ENCODE measurements at places on chromosomes 12 and 14.

DNA sequence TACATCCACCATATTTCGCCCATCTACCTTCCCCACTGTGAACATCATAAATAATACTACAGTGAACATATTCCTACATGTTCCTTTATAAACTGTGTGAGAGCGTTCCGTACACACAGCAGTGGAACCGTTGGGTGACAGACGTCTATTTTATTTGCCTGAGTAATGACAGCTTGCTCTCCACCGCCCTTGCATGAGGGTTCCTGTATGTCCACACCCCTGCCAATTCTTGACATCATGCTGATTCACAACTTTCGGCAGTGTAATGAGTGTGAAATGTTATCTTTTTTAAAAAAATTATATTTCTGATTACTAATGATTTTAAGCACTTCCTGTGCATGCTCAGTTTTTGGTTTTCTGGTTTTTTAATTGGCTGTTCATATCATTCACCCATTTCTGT, 4.3 kb upstream of the RAD52 start:
- DNase-seq, result no peak

DNA sequence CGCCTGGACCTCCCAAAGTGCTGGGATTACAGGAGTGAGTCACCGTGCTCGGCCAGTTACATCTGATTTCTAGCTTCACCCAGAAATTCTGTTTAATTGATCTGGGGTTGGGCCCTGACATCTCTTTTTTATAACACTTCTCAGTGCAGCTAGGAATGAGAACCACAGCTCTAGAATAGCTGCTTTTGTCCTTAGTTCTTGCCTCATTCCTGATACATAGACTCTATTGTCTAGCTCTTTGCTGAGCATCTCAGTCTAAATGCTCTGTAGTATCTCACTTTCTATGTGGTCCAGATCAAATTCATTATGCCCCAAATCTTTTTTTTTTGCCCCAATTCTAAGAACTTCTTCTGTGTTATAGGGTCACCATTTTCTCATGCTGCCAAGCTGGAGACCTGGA, 29.9 kb upstream of the FUT8 start:
- DNase-seq, result no peak

- DNase-seq, result no peak
These were observed 4.4 kb downstream of the MAP4K5 start for GRCh38 chr14:50528000-50528399.

DNA sequence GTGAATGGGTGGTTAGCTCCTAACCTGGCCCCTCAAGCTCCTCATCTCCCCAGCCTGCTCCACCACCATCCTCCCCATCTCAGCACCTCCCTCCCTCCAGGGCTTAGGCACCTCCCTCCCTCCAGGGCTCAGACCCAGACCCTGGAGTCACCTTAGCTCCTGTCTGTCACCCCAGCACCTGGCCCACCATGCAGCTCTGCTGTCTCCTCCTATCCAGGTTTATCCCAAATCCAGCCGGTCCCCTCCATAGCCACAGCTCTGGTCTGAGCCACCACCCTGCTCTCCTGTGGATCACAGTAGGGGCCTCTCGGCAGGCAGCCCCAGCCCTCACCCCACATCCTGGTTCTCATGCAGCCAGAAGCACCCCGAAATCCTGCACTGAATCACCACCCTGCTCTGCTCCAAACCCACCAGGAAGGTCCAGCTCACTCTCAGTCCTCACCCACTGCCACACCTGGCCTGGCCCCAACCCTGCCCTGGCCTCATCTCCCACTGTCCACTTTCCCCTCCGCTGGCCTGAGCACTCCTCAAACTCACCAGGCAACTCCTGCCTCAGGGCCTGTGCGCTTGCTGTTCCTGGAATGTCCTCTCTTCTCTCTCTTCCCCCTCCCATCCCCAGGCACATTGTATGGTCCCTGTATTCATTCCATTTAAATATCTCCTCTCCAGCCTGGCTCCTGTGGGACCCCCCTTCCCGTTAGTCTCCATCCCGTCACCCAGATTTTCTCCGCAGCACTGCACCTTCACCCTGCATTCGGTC, 62.6 kb downstream of the DIO3 start:
- no peak for DNase-seq

- DNase-seq, result no peak
These were observed 57.8 kb upstream of the PSMC1 start for GRCh38 chr14:90198541-90199060.

DNA sequence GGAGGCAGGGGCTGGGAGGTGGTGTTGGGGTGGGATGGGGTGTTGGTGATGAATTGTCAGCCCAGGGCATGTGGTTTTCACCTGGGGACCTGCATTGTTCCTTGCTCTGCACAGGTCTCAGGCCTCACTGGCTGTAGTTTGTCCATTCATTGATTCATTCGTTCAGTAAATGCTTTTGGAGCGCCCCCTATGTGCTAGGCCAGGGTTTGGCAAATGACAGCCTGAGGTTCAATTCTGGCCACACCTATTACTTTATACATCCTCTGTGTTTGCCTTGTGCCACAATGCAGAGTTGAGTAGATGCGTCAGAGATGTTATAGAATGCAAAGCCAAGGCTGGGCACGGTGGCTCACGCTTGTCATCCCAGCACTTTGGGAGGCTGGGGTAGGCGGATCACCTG, 4.7 kb downstream of the ADCK1 start:
- DNase-seq, result no peak

- DNase-seq, result no peak
These were observed 7.5 kb downstream of the SHMT2 start for GRCh38 chr12:57236925-57237595.

DNA sequence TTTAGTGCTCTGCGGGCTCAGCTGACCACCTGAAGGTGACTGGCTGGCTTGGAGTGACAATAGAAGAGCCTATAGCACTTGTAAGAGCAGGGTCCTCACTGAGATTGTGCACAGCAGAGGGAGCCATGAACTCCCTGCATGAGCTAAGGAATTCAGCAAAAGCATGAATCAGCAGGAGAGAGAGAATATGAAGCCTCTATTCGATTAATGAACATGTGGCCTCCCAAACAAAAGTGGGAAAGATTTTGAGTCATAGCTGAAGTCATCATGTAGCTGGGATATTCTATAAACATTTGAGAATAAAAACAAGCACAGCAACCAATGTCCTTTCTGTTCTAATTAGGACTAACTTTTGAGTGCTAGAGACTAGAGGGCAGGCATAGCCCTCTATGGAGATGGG, 626.6 kb downstream of the DIO2 start:
- DNase-seq, result no peak

GRCh38 chr14:58701604-58702003, 63.8 kb downstream of the DACT1 start:
- DNase-seq, result no peak

DNA sequence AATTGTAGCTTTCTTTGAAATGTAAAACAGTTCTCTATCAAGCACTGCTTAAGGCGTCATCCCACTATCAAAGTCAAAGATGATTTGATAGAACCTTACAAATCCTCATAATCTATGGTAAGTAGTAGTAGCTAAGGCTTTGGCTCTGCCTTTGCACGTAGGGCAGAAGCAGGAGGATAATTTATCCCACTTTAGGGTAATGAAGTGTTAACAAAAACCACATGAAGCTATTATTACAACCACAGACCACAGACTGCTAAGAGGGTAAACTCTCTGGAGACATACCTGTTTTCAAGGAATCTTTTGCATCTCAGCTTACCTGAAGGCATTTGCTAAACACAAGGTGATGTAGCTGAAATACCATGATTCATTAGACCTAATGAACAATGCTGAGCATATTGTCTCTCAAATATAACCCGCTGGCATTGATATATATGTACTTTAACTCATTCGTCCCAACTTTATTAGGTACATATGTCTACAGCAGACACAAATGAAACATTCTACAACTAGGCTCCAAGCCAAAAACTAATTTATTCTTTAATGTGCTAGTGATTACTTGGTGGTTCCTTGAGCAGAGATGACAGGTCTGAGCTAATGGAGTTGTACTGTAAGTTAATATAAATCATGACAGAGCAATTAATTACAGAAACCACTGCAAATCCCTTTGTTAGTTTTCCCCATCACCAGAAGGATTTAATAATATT, 368.8 kb downstream of the ETNK1 start:
- no peak for DNase-seq

DNA sequence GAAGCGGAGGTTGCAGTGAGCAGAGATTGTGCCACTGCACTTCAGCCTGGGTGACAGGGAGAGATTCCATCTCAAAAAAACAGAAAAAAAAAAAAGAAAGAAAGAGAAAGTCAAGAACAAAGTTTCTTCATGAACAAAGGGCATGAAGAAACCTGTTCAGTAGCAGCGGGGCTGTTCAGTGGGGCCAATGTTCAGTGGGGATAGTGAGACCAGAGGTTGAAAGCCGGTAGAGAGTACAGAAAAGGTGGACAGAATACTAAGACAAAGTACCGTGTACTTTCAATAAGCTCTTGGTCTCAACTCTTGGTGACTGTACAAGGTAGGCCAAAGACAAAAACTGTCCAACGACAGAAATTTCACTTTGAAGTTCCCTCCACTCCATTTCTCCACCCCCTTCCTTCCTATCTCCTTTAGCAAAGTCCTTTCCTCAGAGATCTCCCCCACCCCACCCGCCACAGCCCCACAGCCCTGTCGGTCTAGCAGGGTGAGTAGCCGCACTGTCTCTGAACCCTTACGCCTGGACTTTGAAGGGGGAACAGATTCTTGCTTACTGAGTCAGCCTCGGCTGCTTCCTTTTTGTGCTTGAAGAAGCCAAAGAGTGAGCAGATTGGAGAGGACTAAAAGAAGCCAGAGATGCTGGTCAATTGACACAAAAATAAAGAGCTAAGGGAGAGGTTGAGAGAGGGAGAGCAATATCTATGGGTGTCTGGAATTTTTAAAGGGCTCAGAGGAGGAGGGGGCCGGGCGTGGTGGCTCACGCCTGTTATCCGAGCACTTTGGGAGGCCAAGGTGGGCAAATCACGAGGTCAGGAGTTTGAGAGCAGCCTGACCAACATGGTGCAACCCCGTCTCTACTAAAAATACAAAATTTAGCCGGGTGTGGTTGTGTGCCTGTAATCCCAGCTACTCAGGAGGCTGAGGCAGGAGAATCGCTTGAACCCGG, 44.2 kb upstream of the FOS start:
- no peak for DNase-seq

GRCh38 chr12:122866950-122867607, 28.8 kb downstream of the VPS37B start:
- no peak for DNase-seq

- DNase-seq, result no peak
These were observed 135.9 kb downstream of the KTN1 start for GRCh38 chr14:55715889-55716288.

DNA sequence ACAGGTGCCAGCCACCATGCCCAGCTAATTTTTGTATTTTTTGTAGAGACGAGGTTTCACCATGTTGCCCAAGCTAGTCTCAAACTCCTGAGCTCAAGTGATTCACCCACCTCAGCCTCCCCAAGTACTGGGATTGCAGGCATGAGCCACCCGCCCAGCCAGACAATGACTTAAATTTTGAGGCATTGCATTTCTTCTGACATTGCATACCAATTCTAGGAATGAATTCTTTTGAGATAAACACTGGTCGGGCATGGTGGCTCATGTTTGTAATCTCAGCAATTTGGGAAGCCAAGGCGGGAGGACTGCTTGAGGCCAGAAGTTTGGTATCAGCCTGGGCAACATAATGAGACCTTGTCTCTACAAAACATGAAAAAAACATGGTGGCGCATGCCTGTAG, 2.5 kb upstream of the CELA1 start:
- DNase-seq, result no peak

- DNase-seq, result no peak
These were observed 114.5 kb upstream of the RTL1 start for GRCh38 chr14:101017806-101018560.

DNA sequence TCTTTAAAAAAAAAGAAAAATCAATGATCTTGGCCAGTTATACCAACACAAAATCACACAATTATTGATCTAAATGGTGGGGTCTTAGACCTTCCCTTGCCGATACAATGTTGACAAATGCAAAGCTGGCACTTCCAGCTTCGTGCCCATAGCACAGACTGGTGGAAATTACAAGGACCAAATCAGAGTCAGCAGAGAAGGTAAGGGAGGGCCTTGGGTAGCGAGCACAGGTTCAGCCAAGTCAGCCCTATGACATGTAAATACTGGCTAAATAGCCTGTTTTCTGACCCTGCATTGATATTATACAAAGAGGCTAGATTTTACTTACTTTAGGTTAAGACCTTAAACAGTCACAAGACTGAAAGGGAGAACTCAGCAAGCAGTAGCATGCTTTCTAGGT, 30.3 kb upstream of the WDR89 start:
- DNase-seq, result no peak

DNA sequence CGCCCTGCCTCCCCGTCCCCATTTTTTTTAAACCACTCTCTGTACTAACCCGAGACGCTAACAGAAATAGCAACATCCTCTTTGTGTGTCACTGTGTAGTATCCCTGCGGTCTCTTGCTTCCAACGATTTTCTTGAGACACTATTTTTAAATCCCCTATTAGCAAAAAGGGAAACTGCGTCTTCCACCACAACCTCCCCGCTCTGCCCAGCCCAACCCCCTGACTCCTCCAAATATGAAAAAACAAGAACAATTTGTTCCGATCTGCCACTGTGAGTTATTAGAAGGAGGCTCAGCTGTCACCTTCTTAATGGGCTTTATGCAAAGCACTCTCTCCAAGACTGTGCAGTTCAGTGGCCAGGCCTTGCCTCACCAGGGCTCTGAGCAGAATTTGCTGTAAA, 76.3 kb downstream of the MAP1LC3B2 start:
- DNase-seq, result no peak

DNA sequence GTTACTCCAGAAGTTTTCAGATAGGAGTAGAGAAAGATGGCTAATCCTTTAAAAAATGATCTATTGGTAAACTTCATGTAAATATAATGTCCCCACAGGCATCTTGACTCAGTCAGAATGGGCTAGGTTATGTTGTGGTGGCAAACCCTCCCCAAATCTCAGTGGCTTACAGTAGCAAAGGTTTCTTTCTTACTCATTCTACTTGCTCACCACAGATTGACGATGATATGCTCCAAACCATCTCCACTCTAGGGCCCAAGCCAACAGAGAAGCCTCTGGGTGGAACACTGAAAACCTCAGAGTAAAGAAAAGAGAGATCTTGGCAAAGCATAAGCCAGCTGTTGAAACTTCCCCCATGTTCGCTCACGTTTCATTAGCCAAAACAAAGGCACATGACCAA, 146.4 kb downstream of the EMP1 start:
- no peak for DNase-seq

DNA sequence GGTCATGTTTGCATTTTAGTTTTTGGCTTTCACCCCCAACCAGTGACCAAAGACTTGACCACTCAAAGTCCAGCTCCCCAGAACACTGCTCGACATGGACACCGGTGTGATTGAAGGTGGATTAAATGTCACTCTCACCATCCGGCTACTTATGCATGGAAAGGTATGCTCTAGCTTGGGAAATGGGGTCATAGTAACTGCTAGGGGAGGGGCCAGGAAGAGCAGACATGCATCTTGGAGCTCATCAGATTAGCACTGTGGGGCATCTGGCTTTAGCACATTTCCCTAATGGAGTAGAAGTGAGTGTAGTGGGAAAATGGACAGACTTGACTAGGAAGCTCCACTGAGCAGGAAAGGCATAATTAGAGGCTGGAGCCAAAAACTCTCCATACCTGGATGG, 2.8 kb downstream of the PCBP2 start:
- DNase-seq, result no peak

GRCh38 chr12:124651516-124652273, 84.3 kb upstream of the NCOR2 start:
- DNase-seq, result no peak
